ENCODE measurements at places on chromosomes 5 and 9.

DNA sequence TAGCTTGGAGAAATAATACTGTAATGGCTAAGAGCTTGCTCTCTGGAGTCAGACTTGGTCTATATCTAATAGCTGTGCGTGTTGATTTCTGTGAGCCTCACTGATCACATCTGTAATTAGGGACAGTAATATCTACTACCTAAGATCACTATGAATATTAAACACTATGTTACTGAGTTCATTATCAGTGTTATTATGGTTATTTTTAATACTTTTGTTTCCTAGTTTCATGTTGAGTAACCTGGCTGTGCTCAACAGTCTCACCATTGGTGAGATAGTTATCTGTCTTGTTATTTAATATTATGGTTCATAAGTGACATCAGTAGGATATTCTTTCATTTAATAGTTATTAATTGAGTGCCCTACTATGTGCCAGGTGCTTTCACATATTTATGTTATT lies 22.4 kb upstream of the CAVIN4 start:
- no peak for DNase-seq

GRCh38 chr9:85742597-85742936 lies 813 bp upstream of the AGTPBP1 start:
- DNase-seq = peak; percentile 16

DNA sequence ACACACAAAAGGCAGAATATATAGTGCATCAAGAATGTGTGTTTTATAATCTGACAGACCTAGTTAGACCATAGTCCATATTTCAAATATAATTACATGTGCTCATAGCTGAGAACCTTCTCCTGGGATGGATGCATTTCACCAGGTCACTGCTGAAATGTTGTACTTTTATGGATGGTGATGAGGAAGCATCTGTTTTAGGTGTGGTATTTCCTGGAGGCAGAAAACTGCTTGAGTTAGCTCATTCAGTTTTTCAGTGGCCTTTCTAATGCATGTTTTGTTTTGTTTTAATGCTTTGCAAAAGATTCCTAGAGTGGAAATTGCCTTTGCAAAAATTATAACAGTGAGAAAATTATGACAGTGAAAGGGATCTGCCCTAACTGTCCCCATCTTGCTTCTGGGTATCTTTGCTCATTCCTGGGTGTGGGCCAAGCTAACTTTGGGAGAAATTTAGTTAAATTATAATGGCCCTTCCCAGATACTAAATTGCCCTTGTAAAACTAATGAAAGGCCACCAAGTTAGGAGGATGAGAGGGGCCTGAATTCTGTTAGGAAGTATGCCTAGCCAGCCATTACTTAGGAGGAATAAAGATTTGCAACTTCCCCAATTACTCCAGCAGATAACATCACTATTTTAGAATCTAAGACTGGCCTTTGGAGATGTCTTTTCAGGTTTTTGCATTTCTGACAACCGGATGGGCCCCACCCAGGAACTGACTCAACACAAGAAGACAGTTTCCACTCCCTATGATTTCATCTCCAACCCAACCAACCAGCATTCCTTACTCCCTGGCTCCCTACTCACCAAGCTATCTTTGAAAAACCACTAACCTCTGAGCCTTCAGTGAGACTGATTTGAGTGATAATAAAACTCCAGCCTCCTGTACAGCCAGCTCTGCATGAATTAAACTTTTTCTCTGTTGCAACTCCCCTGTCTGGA lies 7.0 kb upstream of the IL12B start:
- DNase-seq = no peak

- DNase-seq = no peak
Observed at GRCh38 chr9:125932746-125933455, 185.7 kb downstream of the PBX3 start.

DNA sequence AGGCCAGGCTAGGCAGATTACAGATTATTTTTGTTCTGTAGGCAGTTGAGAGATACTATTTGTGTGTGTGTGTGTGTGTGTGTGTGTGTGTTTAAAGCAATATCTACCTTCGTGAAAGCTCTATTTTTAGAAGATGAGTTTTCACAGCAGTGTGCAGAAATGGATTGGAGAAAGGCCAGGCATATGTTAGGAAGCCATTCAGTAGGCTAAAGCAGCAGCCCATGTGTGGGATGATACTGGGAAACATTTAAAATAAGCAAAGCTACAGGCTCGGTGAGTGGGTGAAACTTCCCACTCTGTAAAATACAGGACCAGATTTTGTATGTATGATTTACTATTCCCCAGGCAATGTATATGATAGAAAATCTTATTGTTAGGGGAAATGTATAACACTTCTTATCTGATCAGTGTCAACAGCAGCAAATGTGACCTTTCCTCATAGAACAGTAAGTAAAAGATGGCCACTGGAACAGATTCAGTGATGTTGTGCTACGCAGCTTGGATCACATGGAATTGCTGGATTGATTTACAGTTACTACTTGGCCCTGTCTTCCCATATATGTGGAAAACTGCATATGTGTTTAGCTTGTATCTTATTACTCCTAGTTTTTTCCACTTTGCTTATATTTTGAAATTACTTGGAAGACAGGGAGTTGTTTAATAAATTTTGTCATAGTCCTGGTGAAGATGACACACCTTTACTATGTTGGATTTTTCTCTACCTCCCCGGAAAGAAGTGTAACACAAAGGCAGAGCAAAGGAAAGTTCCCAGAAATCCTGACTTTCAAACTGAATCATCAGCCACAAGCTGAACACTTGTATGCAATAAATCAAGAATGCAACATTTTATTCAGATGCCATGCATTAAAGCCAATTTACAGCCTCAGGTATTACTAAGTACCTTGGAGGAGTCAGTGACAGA lies 1077.7 kb upstream of the SEMA6A start:
- DNase-seq = no peak

All from GM12864 (cell line).